ENCODE measurements at places on chromosomes 6 and 20.

DNA sequence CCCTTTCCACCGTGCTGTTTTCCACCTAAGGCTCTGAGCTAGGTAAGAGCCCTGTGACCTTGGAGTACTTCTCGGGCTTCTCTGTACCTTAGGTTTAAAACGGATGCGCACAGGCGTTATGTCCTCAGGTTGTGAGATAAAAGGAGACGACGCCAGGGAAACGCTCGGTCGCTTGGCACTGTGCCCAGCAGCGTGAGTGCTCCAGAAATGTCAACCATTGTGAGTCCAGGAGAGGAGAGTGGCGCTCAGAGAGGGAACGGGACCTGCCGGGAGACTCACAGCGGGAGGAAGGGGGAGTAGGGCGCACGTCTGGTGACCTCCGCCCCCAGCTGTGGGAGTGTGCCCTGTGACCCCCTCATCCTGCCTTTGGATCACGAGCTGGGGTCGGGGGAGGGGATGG lies 33.8 kb upstream of the SCRT2 start:
- no peak for DNase-seq

DNA sequence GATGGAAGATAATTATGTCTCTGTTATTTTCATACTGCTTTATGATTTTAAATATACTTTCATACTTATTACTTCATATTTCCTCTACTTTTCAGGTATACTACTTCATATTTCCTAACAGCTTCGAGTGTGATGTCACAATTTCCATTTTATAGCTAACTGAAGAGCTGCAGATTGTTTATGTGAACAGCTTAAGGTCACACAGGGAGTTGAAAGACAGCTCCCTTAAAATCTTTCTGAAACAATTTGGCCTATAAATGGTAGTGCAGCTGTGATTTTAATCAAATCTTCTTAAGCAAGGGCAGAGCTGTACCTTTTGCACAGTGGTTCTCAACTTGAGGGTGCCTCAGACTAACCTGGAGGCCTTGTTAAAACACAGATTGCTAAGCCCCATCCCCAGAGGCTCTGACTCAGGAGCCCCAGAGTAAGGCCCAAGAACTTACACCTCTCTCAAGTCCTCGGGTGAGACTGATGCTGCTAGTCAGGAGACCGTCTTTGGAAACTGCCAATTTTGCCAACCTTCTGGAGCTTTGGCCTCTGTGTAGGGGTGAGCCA lies 347.0 kb upstream of the HSF2 start:
- DNase-seq: no peak

DNA sequence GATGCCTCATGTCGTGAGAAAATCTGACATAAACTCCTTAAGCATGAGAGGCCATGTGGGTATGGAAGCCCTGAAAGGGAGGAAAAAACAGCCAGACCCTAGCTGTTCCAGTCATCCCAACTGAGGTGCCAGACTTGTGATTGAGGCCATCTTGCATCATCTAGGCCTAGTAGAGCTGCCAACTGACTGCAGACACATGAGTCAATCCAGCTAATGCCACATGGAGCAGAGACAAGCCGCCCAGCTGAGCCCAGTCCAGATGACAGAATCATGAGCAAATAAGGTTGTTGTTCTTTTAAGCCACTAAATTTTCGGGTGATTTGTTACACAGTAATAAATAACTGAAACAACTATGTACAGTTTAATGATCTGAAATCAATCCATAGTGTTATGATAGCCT lies 680.9 kb downstream of the MAFB start:
- no peak for DNase-seq

GRCh38 chr6:88519301-88520016 lies 353.3 kb upstream of the CNR1 start:
- no peak for DNase-seq

DNA sequence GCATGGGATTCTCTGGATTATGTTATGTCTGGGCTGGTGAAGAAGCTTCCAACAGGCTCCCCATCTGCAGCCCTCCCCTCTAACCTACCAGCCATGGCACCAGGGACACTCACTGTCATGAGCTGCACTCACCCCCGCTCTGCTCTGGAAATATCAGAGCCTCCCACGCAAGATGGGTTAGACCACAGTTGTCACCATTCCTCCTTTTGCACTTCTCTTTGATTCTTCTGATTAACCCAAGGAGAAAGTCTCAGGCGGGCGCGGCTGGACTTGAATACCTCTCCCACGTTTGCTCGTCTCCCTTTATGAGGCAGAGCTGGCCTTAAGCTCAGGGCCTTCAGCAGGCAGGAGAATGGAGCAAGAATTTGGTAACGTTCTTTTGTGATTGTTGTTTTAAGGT lies 128.1 kb downstream of the CEBPB start:
- DNase-seq: no peak

DNA sequence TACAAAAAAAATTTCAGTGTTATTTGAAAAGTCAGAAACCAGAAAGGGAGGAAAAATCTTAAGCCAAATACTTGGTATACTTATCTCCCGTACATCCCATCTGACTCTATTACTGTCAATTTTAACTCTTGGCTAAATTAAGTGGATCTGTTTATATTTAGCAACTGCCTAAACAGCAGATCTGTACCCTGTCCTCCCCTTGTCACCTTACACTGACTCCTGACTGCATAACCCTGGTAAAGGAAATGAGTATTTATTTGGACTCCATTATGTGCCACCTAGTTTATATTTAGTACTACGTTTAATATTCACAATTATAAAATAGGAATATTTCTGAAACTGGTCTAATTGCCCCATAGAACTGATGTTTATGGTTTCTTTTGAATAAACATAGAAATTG lies 730.2 kb upstream of the GJE1 start:
- no peak for DNase-seq

GRCh38 chr6:127423921-127424320 lies 35.3 kb downstream of the KIAA0408 start:
- DNase-seq: no peak

GRCh38 chr6:15841937-15842726 lies 179.3 kb upstream of the DTNBP1 start:
- DNase-seq: no peak

DNA sequence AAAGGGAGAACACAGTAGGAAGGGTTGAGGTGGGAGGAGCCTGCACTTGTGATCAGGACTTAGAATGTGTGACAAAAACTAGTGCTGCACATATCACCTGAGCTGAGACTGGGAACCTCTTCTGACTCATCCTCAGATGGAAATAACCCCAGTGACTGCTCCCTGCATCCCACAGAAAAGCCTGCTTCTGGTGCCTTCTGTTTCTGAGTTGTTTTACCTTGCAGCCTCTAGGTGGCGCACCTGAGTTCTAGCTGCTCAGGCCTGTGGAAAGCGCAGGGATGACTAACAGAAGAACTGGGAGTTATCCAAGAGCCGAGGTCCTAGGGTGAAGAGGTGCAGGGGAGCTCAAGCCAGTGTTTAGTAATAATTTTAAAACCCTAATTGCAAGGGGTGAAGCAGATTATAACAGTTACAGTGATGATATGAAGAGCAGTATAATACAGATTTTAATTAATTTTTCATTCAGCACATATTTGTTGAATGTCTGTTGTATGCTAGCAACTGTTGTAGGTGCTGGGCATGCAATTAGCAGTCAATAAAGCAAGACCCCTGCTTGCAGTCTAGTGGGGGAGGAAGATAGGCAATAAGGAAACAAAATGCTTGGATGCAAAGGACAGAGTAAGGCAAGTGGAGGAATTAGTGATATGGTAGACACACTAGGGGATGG lies 302.5 kb downstream of the DHX35 start:
- DNase-seq: no peak

DNA sequence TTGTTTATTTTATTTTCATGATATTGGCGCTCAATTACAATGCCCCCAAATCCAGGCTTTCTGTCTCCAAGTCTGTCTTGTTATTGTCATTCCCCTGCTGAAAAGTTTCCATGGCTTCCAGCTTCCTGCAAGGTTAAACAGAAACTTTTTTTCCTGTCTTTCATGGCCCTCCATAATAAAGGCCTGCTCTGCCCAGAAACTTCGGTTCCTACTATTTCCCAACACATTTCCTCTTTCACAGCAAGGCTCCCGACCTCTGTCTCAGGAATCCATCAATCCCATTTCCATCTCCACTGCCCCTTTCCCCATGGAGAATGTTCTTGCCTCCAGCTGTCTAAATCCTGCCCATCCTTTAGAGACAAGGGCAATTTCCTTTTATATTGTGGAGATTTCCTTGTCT lies 365.2 kb upstream of the JARID2 start:
- no peak for DNase-seq

DNA sequence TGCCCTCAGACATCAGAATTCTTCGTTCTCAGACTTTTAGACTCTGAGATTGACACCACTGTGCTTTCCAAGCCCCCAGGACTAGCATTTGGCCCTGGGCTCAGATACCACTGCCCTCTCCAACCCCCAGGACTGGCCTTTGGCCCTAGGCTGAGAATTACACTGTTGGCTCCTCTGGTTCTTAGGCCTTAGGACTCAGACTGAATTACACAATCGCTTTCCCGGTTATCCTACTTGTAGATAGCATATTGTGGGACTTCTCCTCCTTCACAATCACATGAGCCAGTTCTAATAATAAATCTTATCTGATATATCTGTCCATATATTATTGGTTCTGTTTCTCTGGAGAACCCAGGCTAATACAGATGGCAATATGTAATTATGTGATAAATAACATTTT lies 1725.5 kb downstream of the GRIK2 start:
- DNase-seq: no peak

- DNase-seq: no peak
Observed at GRCh38 chr20:23235173-23236027, 115.2 kb upstream of the NXT1 start.

DNA sequence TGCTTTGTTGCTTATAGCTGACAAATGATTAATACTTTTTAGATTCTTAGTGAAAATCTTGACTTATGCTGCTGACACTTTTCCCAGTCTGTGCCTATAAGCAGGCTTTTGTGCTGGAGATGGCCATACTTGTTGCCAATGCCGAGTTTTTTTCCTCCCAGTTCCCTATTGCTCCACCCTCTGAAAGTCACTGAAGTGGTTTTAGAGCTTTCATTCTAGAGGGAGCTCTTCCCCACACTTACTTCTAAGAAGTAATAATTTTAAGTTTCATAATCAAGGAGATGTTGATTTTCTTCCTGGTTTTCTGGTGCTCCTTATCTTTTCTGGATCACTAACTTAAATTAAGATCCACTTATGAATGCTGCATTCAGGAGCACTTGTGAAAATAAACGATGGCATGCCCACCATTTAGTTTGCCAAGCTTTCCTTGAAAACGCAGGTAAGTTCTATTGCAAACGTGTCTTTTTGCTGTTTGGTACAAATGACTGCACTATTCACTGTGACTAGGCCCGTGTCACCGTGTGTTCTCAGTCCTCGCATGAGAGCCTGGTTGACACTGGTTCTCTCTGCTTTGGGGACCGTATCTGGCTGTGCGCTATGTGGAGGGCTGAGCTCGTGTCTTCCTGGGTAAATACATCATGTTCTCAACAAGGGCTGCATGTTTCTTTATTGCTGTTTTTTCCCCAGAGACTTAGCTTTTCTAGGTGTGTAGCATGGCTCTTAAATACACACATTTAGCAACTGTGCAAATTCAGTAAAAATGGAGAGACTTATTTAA lies 50.2 kb downstream of the GFRA4 start:
- no peak for DNase-seq

DNA sequence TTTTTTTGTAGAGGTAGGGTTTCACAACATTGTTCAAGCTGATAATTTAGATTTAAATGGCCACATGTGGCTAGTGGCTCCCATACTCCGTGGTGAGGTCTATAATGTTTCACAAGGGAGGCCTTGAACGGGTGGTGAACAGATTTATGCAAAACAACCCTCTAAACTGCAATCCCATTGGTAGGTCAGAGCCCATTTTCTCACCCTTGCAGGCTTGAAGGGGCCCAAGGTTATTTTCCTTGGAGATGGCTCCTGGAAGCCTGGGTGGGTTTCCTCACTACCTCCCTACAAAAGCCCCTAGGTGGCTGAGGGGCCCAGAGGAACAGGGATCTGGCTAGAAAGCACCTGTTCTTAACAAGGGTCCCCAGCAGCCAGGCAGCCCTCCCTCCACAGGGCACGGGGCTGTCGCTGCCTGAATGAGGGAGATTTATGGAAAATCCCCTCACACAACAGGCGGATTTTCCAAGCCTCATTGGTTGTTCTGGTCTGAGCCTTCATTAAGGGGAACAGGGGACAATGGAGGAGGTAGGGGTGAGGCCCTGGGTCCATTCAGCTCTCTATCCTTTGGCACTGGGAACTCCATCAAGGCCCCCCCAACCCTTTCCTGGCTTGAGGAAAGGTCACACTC lies 64.6 kb downstream of the VEGFA start:
- no peak for DNase-seq

DNA sequence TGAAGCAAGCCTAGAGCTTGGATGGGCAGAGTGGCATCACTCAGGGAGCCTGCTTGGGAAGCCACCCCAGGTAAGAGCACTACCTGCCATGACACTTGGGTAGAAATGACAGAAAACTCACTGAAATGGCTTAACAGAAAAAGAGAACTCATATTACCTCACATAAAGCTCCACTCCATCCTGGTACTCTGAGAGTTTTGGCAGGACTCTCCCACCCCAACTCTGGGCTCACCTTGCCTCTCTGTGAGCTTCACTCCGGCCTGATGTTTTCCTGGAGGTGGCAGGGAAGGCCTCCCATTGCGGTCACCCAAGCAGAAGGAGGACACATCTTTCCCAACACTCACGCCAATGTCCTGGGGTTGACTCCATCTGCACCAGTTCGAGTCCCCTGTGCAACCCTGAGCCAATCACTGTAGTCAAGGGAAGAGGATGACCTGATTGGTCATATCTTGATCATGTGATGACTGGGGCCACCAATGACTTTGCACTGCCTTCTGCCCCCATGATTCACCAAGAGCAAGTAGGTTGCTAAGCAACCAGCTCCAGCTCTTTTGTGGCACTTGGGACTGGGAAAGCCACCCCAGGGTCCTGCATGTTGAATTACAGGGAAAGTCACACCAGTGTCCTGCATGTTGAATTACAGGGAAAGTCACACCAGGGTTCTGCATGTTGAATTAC lies 446.1 kb upstream of the SULF2 start:
- DNase-seq: no peak

- DNase-seq: peak; percentile 35
Observed at GRCh38 chr6:170176898-170177771, 113.7 kb downstream of the DLL1 start.

- DNase-seq: no peak
Observed at GRCh38 chr6:79671600-79672266, 40.6 kb downstream of the SH3BGRL2 start.

DNA sequence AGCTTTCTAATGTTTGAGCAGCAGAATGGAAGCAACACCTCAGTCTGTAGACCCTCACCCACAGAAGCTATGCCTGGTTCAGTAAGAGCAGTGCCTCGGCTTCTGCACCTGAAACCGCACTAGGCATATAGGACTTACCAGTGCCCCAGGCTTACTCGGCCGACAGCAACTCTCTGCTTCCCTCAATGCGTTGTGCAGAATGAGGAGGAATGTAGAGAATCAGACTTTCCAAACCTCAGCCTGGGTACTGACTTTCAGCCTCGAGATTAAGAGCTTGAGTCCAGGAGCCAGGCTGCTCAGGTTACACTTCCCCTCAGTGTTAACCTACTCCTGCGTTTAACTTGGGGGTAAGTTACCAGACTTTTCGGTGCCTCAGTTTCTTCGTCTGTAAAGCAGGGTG lies 8.6 kb downstream of the EYA2 start:
- DNase-seq: no peak

Measured in effector CD8-positive, alpha-beta T cell (primary cell).